ENCODE measurements at places on chromosomes 13 and 19.

GRCh38 chr13:74438901-74439300, 304.7 kb upstream of the KLF12 start:
- no peak overlapping the region for H3K27ac ChIP-seq
- no peak for DNase-seq
- no peaks in the 10 kb centered on the region for H3K27me3 ChIP-seq
- peaks cover 6% of the 10 kb centered on the region for H3K36me3 ChIP-seq
- no peak overlapping the region for H3K4me3 ChIP-seq

DNA sequence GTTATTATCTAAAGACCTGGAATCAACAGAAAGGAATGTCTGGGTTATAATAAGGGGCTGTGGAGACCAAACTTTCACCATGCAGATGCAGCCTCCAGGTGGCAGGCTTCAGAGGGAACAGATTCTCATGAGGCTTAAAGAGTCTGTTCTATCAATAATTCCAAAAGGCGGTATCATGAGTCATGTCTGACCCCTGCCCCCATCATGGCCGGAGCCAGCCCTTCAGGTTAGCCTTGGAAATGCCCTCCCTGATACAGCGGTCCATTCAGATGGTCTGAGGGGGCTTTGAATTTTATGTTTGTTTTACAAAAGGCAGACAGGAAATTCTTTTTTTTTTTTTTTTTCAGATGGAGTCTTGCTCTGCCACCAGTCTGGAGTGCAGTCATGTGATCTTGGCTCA, 21.7 kb upstream of the LAMP1 start:
- H3K27me3 ChIP-seq, result no peaks in the 10 kb centered on the region
- H3K27ac ChIP-seq, result peak overlapping the region; percentile 58

GRCh38 chr19:2079865-2080301, 16.2 kb downstream of the MOB3A start:
- peaks cover 1% of the 10 kb centered on the region for H3K4me1 ChIP-seq
- no peaks in the 10 kb centered on the region for H3K27me3 ChIP-seq
- no peak overlapping the region for H3K27ac ChIP-seq
- DNase-seq, result no peak
- no peak overlapping the region for H3K4me3 ChIP-seq
- peaks cover 10% of the 10 kb centered on the region for H3K36me3 ChIP-seq

DNA sequence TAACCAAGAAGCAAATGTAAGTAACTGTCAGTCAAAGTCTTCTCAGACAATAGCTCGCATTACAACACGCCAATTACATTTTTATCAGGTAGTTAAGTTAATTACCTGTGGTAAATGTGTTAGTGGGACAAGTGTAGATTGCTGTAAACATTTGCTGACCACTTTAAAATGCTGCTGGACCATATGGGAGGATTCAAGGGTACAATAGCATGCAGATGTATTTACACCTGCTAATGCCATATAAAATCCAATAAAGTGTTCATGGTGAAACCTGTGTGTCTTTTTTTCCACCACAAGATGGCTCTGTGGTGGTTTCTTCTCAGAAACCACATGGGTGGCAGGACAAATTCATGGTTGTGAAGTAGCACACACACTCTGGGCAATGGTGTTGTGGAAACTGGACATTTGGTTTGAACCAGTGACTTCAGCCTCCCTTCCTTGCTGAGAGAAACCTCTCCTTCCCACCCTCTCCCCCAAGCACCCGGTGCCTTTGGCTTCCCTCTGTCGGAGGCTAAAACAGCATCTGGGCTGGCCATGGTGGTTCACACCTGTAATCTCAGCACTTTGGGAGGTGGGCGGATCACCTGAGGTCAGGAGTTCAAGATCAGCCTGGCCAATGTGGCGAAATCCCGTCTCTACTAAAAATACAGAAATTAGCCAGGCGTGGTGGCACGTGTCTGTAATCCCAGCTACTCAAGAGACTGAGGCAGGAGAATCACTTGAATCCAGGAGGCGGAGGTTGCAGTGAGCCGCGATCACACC, 18.1 kb upstream of the GTF3A start:
- no peak for DNase-seq
- peaks cover 12% of the 10 kb centered on the region for H3K4me1 ChIP-seq
- no peak overlapping the region for H3K4me3 ChIP-seq

- peak overlapping the region; percentile 74 for H3K27ac ChIP-seq
- H3K36me3 ChIP-seq, result peaks cover 5% of the 10 kb centered on the region
- peaks cover 77% of the 10 kb centered on the region for H3K4me1 ChIP-seq
- DNase-seq, result no peak
These were observed 133.3 kb downstream of the USP12 start for GRCh38 chr13:27038323-27038722.

DNA sequence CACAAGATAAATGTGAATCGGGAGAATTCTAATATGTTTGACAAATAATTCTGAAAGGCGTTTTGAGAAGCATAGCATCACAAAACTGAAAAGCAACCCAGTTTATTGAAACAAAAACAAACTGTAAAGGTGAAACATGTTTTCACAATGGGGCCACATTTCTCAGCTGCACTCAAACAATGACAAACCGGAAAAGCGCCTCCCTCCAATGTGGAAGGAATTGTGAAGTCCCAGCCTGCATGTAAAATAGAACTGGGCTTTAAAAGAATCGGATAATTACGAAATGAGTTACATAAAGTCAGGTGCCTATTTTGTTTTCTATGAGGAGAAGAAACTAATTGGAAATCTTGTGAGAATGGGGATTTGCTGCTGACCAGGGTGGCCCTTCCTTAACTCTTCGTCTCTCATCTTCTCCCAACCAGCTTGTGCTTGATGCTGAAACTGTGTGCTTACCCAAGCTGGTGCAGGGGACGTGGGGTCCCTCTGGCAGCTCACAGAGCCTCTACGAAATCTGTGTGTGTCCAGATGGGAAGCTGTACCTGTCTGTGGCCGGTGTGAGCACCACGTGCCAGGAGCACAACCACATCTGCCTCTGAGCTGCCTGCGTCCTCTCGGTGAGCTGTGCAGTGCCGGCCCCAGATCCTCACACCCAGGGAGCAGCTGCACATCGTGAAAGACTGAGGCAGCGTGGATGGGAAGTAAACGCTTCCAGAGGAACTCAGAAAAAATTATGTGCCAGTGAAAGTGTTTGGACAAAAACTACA, 109.4 kb downstream of the SACS start:
- H3K27ac ChIP-seq, result peak overlapping the region; percentile 95
- DNase-seq, result no peak
- peaks cover 61% of the 10 kb centered on the region for H3K4me1 ChIP-seq
- H3K27me3 ChIP-seq, result no peaks in the 10 kb centered on the region

DNA sequence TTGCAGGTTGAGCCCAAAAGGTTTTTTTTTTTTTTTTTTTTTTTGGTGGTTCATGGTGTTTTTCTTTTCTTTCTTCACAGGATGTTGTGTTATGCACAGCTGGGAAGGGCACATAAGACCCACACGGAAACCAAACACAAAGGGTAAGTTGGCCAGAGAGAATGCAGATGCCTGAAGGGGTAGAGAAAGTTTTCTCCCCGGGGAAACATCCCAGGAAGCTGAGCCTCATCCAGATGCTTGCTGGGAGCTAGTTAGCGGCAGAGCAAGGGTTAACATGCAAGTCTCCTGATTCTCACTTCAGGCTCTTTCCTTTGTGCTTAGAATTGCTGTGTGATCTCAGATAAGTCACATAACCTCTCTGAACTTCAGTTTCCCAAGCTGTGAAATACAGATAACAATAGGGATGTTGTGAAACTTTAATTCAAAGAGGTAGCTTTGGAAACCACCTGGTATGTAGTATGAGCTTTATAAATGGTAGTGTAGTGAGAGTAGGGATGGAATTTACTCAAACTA, 3.1 kb downstream of the ADGRE1 start:
- H3K27me3 ChIP-seq, result no peaks in the 10 kb centered on the region
- no peaks in the 10 kb centered on the region for H3K36me3 ChIP-seq
- no peak for DNase-seq
- H3K4me3 ChIP-seq, result no peak overlapping the region
- no peak overlapping the region for H3K27ac ChIP-seq
- no peaks in the 10 kb centered on the region for H3K4me1 ChIP-seq

DNA sequence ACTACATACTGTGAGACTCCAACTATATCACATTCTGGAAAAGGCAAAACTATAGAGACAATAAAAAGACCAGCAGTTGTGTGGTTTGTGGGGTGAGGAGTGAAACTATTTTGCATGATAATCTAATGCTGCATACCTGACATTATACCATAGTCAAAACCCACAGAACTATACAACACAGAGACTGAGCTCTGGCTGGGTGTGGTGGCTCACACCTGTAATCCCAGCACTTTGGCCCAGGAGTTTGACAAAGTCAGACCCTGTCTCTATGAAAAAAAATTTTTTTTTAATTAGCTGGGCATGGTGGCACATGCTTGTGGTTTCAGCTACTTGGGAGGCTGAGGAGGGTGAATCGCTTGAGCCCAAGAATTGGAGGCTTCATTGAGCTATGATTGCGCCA, 11.9 kb downstream of the ZNF541 start:
- H3K27me3 ChIP-seq, result peaks cover 8% of the 10 kb centered on the region
- H3K27ac ChIP-seq, result no peak overlapping the region
- peaks cover 8% of the 10 kb centered on the region for H3K4me1 ChIP-seq
- H3K36me3 ChIP-seq, result no peaks in the 10 kb centered on the region
- no peak overlapping the region for H3K4me3 ChIP-seq
- DNase-seq, result no peak

GRCh38 chr13:98173431-98174152, 3.5 kb downstream of the RNF113B start:
- no peak for DNase-seq
- peaks cover 10% of the 10 kb centered on the region for H3K36me3 ChIP-seq
- H3K4me1 ChIP-seq, result peaks cover 75% of the 10 kb centered on the region
- H3K27me3 ChIP-seq, result no peaks in the 10 kb centered on the region
- H3K4me3 ChIP-seq, result peak overlapping the region; percentile 4
- H3K27ac ChIP-seq, result peak overlapping the region; percentile 94

DNA sequence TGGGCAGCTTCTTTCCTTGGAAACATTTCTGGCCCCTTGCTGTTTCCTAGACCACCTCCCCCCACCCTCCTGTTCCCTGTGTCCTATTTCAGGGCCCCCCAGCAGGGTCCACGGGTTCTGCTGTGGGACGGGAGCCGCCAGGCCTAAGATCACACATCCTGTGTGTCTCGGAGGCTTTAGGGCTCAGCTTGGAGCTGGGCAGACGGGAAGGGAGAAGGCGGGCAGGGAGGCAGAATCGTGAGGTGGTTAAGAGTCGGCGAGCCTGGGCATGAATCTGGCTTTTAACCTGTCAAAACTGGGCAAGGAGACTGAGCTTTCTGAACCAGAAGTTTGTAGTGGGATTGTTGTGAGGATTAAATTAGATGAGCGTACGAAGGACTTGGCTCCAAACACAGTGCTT, 4.8 kb downstream of the KCNC3 start:
- no peak overlapping the region for H3K27ac ChIP-seq
- H3K4me1 ChIP-seq, result peaks cover 14% of the 10 kb centered on the region
- peaks cover 3% of the 10 kb centered on the region for H3K36me3 ChIP-seq
- no peak for DNase-seq
- no peak overlapping the region for H3K4me3 ChIP-seq

- no peak overlapping the region for H3K4me3 ChIP-seq
- DNase-seq, result no peak
- H3K27me3 ChIP-seq, result peaks cover 2% of the 10 kb centered on the region
- peaks cover 30% of the 10 kb centered on the region for H3K4me1 ChIP-seq
- H3K36me3 ChIP-seq, result no peaks in the 10 kb centered on the region
These were observed 91.1 kb upstream of the ANKRD10 start for GRCh38 chr13:111005808-111006505.

- no peak for DNase-seq
- no peaks in the 10 kb centered on the region for H3K4me1 ChIP-seq
- H3K36me3 ChIP-seq, result peaks cover 18% of the 10 kb centered on the region
These were observed 24.2 kb downstream of the EPN1 start for GRCh38 chr19:55699221-55699620.

DNA sequence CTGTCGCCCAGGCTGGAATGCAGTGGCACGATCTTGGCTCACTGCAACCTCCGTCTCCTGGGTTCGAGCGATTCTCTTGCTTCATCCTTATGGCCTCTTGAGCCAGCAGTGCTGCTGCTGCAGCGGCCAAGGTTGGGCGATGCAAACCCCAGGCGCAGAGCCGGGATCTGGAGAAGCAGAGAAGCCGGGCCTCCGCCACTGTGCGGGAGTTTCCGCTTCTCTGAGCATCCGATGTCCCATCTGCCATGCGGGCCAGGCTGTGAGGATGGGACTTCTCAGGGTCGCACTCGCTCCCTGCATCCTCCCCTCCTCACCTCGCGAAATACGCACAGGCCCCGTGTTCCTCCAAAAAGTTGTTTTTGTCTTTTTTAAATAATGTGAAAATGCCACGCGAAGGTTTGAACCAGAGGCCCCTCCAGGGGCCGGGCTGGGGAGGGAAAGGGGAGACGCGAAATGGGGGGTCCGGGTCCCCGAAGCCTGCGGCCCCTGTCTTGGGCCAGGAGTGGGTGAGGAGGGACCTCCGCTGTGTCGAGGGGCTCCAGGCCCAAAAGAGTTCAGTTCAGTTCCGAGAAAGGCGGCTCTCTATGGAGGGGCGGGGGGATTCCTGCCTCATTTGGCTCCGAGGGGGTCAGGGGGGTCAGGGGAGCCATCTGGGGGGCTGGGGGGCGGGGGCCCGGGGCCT, 15.9 kb downstream of the CYTH2 start:
- no peaks in the 10 kb centered on the region for H3K27me3 ChIP-seq
- H3K4me1 ChIP-seq, result peaks cover 36% of the 10 kb centered on the region
- DNase-seq, result no peak
- no peaks in the 10 kb centered on the region for H3K36me3 ChIP-seq
- H3K27ac ChIP-seq, result no peak overlapping the region

DNA sequence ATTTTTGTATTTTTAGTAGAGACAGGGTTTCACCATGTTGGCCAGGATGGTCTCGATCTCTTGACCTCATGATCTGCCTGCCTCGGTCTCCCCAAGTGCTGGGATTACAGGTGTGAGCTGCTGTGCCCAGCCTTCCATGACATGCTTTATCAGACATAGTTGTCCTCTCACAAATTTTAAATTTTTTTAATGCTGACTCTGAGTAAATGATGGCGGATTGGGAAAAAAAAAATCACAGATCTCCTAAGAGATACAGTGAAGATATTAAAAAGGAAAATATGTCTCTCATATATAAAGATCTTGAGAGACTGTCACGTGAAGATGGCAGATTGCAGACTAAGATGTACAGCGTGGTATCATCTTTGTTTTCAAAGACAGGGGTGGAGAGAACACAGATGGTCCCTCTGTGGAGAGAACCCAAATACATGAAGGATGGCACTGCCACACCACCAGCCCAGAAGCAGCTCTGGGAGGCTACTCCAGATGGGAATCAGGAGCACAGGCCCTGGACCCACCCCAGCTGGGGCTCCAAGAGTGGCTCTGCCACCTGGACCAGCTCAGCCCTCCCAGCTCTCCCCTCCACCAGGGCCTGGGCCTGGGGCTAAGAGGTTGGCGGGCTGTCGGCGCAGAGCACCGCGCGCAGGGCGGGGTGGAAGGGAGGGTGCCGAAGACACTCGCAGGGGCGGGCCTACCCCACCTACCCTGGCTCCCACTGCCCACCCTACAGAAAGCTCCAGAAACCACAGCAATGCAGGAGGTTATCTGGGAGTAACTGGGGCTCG, 20.0 kb upstream of the CCNP start:
- no peak for DNase-seq
- H3K4me1 ChIP-seq, result peaks cover 28% of the 10 kb centered on the region
- no peak overlapping the region for H3K4me3 ChIP-seq
- no peaks in the 10 kb centered on the region for H3K27me3 ChIP-seq
- peaks cover 16% of the 10 kb centered on the region for H3K36me3 ChIP-seq
